Stimulated activated CD4-positive, alpha-beta T cell treated with anti-CD3 and anti-CD28 coated beads, Interleukin-12 subunit alpha, Interleukin-12 subunit beta, amount 100 ng/mL, for 24 hours (primary cell): ENCODE measurements at places on chromosomes 4 and X.

DNA sequence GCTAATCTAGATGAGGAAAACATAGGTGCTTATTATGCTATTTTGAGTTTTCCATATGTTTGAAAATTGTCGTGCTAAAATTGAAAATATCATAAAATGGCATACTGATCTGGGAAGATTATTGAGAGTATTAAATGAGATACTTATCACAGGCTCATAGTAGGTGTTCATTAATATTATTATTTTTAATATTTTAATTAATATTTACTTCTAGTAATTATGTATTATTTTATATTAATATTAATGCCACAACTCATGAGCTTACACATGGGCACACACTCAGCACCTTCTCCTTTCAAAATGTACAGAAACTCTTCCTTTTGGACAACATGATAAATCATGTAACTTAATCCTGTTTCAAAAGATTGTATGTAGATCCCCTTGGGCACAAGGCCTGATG, 223.6 kb downstream of the RAB28 start:
- no peak for DNase-seq

DNA sequence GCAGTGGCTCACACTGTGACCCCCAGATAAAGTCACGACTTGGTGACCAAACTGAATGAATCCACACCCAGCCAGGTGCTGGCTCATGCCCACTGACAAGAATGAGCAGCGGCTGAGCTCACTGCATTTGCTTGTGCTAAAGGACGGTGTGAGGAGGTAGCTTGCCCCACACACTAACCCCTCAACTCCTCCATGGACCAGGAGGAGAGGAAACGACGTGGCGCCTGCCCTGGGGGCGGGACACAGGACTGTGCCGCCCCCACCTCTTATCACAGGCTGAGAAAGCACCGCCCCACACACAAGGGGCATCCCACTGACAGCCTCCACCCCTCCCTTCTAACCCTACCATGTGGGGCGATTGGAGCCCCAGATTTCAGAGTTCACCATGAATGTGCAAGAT, 43.0 kb downstream of the ZFYVE28 start:
- DNase-seq, result no peak

- DNase-seq, result no peak
These were observed 15.4 kb downstream of the IRAK1 start for GRCh38 chrX:154004315-154004714.

DNA sequence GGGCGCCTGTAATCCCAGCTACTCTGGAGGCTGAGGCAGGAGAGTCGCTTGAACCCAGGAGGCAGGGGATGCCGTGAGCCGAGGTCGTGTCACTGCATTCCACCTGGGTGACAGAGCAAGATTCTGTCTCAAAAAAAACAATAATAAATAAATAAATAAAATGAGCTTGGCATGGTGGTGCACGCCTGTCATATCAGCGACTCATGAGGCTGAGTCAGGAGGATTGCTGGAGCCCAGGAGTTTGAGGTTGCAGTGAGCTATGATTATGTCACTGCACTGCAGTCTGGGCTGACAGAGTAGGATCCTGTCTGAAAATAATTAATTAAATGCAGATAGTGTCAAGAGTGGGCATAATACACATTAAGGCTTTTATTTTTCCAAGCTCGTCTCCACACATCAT, 77.5 kb downstream of the DHRSX start:
- DNase-seq, result no peak

GRCh38 chr4:113586072-113586471, 175.5 kb downstream of the CAMK2D start:
- DNase-seq, result no peak

- DNase-seq, result no peak
These were observed 35.8 kb upstream of the MMAA start for GRCh38 chr4:145583191-145584055.

GRCh38 chr4:169437299-169438047, 166.7 kb upstream of the SH3RF1 start:
- DNase-seq, result no peak

DNA sequence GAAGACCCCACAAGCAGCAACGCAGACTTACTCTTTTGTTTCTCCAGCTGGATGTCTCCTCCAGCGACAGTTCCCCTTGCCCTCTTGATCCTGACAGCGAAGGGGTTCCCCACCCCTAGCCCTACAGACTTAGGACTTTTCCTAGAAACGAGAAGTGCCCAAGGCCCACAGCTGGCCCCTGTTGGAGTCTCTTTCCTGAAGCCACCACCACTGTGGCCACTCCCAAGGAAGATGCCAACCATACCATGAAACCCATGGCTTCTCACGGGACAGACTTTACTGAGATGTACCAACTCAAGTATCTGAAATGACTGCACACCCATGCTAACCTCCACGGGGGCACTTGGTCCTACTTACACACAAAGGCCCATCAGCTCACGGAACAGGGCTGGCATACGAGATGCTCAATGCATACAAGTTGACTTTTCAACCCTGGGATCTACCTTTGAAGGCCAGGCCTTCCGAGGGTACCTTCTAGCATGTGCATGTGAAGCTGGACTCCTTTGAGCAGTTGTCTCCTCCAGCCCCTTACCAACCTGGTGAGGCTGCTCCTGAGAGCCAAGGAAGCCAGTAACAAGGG, 924 bp upstream of the IRAK1 start:
- no peak for DNase-seq

- no peak for DNase-seq
These were observed 141.5 kb downstream of the RPS6KA6 start for GRCh38 chrX:84046403-84046984.

DNA sequence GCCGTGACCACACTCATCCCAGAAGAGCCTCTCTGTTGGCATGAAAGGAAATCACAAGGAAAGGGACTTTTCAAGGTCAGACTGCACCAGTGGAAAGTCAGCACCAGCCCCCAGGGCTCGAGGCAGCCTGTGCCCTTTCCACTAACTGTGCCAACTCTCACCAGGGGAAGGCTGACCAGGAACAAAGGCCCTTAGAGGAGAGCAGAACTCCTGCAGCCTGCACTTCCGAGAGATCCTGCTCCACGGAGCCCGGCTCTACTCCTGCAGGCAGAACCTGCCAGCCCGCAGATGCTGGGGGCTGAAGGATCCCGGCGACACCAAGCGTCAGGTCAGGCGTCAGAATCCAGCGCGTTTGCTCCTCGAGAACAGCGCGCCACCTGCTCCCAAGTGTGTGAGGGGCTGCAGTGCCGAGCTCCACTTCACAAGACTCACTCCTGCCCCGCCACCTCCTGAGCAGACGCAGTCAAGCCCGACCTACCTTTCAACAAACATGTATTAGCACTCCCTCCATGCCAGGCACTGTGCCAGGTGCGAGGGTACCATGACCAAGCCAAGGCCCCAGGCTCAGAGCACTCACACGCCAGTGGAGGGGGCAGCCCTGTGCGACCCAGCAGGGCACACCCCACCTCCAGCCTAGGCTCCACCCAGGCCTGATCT, 13.6 kb upstream of the HELT start:
- no peak for DNase-seq

GRCh38 chrX:30741545-30741944, 88.3 kb downstream of the GK start:
- DNase-seq, result no peak

DNA sequence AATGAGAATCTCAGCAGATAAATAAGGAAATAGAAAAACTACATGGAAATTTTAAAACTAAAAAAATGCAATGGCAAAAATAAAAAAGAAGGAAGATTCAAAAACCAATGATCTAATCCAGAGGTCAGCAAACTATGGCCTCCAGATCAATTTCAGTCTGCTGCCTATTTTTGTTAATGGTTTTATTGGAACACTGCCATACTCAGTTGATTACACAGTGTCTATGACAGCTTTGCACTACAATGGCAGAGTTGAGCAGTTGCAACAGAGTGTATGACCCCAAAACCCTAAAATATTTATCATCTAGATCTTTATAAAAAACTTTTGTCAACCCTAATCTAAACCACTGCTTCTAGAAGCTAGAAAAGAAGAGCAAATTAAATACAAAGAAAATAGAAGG, 170.3 kb downstream of the RAB28 start:
- no peak for DNase-seq

GRCh38 chrX:4762196-4762595, 1048.7 kb upstream of the PRKX start:
- DNase-seq, result no peak

- no peak for DNase-seq
These were observed 108.8 kb downstream of the MAGEC2 start for GRCh38 chrX:142096253-142096652.

GRCh38 chr4:10809905-10810304, 125.3 kb upstream of the CLNK start:
- DNase-seq, result no peak

DNA sequence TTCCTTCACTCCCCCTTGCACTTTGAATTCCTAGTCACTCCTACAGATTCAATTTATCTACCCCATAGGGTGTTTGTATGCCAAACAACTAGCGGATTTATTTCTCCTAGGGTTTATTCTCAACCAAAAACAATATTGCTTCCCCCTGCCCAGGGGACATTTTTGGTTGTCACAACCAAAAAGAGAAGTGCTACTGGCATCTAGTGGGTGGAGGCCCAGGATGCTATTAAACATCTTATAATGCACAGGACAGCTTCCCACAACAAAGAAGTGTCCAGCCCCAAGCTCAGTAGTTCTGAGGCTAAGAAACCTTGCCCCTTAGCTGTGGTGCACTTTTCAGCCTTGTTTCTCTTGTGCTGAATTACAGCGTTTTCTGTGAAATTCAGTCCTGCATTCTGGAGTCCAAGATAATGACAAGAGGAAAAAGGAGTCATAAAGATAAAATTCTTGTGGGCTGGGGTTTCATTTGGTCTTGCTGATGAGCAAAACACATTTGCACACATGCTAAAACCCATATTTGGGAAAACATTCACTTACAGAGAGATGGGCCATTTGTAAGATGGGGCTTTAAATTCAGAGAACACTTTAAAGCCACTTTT, 11.2 kb upstream of the SYTL4 start:
- no peak for DNase-seq

- DNase-seq, result no peak
These were observed 29.8 kb downstream of the PAGE2 start for GRCh38 chrX:55118574-55118973.

- DNase-seq, result no peak
These were observed 143.5 kb downstream of the CORIN start for GRCh38 chr4:47694322-47694721.

DNA sequence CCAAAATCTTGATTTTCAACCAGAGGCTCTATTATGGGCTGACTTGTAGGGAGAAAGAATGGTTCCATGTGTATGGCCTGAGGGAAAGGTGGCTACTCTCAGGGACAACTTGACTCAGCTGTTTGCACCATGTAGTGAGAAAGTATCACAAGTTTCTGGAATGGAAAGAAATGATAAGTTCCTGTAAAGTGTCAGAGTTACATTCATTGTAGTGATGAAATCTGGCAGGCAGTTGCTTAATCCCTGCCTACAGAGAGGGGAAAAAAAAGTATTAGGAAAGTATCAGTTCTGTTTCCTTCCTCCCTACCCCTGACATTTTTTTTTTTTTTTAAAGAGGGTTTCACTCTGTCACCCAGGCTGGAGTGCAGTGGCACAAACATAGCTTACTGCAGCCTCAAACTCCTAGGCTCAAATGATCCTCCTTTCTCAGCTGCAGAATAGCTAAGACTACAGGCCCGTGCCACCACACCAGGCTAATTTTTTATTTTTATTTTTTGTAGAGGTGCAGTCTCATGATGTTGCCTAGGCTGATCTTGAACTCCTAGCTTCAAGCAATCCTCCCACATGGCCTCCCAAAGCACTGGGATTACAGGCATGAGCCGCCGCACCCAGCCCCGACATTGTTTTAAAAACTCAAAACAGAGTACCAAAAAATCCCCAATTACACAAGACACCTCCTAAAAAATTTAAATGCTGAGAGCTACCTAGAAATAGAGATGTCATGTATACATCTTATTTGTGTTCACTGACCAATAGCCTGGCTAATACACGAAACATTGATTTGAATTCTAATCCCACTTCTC, 4.8 kb upstream of the FBXL5 start:
- no peak for DNase-seq

GRCh38 chr4:145812919-145813318, 125.7 kb downstream of the ZNF827 start:
- DNase-seq, result no peak

DNA sequence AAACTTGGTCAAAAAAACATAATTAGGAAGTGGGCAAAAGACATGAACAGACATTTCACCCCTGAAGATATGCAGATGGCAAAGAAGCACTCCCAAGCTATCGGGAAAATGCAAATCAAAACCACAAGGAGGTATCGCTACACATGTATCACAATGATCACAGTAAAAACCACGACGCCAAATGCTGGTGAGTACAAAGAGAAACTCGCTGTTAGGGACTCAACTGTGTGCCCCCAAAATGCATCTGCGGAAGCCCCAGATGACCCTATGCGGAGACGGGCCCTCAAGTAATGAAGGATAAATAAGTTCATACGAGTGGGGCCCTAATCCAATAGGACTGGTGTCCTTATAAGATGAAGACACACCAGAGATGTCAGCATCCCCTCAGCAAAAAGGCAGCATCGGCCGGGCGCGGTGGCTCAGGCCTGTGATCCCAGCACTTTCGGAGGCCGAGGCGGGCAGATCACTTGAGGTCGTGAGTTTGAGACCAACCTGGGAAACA, 10.2 kb downstream of the GAK start:
- no peak for DNase-seq

DNA sequence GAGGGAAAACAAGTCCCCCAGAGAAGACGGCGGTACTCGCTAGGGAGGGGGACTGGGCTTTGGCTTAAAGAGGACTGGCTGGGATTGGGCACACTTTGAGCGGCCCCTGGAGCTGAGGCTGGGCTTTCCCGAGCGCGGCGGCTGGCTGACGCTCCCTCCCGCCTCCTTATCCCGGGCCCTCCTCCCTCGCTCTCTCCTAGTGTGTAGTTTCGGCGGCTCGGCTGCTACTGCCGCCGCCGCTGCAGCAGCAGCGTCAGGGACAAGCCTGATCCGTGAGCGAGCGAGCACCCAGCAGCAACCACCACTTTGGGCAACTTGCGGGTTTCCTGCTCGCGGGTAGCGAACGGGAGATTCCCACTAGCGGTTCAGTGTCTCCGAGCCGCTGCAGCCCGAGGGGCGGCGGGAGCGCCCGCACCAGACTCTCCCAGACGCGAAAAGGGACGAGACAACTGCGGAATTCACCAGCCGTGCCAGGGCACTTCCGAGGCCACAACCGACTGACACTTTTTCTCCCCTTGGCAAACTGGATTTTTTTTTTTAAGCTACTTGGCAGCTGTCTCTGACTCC, 632 bp upstream of the PCDH7 start:
- DNase-seq, result no peak

GRCh38 chr4:121155893-121156292, 8.2 kb downstream of the TNIP3 start:
- no peak for DNase-seq

GRCh38 chr4:100008048-100008447, 58.0 kb upstream of the H2AZ1 start:
- DNase-seq, result no peak

DNA sequence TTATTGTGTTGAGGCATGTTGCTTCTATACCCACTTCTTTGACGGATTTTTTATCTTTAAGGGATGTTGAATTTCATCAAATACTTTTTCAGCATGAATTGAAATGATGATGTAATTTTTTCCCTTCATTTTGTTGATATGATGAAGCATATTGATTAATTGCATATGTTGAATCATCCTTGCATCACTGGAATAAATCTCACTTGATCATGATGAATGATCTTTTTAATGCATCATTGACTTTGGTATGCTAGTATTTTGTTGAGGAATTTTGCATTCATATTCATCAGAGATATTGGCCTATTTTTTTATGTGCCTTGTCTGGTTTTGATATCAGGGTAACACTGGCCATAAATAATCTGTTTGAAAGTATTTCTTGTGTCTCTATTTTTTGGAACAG, 754.7 kb downstream of the KCTD8 start:
- no peak for DNase-seq
